ENCODE measurements at places on chromosomes 7 and 10.

- DNase-seq, result no peak
These were observed 12.5 kb upstream of the CALML5 start for GRCh38 chr10:5511885-5512280.

DNA sequence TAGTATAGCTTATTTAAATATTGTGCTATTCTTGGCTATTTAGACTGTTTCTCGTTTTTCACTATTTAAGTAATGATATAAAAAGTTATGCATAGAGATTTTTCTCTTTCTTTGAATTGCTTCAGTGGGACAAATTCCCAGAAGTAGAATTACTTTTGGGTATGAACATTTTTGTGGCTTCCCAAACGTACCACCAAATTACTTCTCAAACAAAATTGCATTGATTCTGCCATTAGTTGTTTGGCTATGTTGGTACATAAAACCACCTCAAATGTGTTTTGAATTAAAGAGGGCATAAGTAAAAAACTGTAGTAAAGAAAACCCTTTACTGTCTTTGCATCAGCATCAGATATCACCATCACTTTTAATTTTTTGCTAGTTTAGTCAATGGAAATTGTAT is 31.0 kb downstream of the AKR1B1 start:
- DNase-seq, result no peak

DNA sequence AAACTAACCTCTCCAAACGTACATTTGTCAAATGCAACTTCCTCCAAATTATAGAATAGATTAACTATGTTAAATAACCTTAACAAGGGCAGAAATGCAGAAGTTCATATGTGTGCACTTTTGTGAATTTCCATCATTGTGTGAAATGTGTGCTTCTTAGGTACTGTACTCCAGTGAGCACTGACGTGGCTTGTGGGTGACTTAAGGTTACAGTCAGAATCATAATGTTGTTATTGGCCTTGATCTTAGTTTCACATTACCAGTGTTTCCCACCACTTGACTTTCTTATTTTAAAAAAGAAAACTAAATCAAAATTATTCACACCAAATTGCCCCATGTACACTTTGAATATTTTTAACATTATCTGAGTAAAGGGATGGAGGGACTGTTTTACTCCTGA is 155.1 kb upstream of the FZD8 start:
- no peak for DNase-seq

DNA sequence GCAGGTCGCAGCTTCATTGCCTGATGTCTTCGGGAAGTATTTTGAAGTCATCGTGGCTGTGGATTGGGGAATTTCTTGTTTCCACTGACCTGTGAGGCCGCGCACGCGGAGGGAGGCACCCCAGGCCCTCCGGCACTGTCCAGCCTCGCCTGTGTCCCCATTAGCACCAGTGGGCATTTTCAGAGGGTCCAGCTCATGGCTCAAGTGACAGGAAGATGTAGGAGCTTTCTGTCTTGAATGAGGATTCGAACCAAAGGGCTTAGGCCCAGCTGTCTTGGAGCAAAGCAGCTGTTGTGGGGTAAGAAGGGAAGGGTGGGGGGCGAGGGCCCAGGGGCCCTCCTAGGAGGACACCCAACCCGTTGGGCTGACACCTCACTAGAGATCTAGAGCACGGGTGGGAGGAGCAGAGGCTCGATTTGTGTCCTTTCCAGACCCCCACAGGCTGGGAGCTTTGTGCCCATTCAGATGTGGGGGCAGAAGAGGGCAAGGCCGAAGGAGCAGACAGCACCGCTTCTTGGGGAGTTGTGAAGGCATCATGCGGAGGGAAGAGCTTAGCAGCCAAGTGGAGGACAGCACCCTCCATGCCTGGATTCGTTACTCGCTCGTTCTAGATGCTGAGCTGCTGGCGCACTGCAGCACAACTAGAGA is 914 bp downstream of the ZNF37A start:
- DNase-seq, result no peak

- DNase-seq, result no peak
These were observed 55.3 kb downstream of the CH25H start for GRCh38 chr10:89151857-89152256.

- no peak for DNase-seq
These were observed 342.1 kb downstream of the PHF14 start for GRCh38 chr7:11315666-11316258.

DNA sequence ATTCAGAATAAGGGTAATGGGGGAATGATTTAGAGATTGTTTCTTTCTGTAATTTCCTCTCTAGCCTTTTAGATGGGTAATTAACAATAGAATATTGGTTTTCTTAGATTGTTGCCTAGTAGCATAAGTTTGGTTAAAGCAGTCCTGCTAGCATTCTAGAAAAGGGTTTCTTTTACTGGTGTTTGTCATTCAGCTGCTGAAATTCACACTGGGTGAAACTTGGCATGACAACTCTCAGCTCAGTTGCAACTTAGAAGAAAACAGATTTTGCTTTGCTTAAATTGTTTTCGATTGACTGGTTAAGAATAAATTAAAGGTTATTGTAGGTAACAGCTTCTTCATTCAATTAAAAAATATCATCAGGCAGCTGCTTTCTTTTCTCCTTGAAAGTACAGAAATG is 25.1 kb upstream of the PDK4 start:
- DNase-seq, result no peak

DNA sequence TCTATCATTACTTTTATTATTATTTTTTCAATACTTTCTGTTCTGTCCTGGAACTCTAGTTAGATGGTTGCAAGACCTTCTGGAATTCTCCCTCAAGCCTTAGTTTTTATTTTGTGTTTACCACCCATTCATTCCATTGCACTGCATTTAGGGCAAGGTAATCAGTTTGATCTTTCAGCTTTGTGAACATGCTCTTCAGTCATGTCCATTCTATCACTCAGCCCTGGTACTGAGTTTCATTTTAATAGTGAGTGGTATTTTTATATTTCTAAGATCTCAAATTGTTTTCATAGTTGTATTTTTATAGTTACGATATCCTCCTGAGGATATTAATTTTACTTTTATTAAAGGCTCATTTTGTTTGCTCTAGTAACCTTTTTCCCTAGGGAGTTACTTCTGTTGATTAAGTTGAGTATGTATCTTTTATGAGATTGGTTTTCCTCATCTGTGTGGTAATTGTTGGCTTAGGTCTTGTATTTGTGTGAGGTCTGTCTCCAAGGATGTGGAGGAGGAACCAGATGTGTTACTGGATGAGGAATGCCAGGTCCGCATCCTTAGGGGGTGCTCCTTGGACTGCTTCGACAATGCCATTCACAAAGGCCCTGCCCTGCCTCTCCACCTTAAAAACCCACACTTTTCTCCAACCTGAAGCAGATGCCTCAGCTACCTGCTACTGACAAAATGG is 46.7 kb upstream of the RAB18 start:
- no peak for DNase-seq
